NCI-H510A treated with DMSO at 0.1 percent for 48 hours (cell line): ENCODE measurements at places on chromosomes 3 and 15.

DNA sequence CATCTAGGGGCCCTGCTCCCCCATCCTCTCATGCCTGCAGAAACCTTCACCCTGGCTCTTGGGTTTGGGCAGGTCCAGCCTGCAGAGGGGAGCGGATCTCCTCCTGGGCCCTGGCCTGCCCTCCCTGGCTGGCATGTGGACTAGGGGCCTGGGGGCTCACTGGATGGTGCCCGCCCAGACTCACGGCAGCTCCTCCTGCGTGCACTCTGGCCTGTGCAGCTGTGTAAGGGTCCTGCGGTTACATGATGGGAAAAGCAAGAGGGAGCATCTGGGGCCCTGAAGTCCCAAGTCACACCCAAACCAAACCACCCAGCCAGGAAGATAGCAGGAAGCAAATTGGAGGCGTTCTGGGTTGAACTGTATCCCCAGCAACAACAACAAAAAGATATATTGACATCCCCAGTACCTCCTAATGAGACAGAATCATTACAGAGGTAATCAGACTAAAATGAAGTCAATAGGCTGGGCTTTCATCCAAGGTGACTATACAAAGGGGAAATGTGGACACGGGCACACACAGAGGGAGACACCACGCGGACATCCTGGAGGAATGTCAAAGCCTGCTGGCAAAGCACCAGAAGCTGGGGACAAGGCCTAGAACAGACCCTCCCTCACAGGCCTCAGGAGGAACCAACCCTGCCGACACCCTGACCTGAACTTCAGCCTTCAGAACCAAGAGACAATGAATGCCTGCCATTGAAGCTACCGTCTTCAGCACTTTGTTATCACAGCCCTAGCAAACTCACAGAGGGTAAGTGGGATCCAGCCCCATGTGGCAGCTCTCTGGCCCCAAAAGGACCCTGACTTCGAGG is 10.4 kb upstream of the CLK3 start:
- no peak for DNase-seq

DNA sequence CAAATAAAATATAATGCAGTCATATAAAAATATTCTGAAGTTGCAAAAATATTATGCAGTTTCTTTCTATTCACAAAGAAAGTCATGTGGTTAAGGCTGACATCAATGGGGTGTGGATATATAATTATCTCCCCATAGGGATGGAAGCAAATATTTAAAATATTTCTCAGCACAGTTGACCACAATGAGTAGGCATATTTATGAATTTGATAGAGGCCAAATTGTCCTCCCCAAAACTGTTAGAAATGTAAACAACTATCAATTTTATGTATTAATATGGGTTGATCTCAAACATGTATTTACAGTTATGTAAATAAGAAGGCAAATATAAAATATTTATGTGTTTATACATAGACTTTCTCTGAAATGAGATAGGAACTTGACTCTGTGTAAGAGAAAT is 246.0 kb upstream of the CBLB start:
- no peak for DNase-seq

DNA sequence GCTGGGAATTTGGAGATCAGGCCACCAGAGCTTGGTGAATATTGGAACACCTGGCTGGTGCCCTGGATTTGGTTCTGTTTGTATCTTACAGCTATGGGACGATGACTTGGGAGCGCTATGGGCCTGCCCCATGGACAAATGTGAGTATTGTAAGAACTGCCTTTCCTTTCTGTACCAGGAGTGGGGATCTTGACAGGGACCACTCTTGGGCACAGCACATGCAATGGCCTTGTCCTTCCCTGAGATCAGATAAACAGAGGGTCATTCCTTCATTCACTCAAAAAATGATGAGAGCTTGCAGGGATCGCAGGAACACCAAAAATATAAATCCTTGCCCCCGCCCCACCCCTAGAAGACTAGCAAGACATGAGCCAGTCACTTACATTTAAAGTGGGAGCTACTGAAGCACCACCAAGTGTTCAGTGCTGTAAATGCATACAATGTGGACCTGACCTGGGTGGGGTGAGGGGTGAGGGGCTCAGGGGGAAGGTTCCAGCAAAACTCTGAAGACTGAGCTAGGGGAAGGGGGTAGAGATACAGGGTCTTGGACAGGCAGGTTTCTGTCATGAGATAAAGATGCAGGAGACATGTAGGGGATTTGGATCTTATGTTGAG is 2.7 kb upstream of the CRELD1 start:
- DNase-seq = no peak

- DNase-seq = no peak
These were observed 251.9 kb downstream of the CDIN1 start for GRCh38 chr15:36831125-36831903.

- no peak for DNase-seq
These were observed 9.2 kb upstream of the ACSBG1 start for GRCh38 chr15:78243491-78243941.

DNA sequence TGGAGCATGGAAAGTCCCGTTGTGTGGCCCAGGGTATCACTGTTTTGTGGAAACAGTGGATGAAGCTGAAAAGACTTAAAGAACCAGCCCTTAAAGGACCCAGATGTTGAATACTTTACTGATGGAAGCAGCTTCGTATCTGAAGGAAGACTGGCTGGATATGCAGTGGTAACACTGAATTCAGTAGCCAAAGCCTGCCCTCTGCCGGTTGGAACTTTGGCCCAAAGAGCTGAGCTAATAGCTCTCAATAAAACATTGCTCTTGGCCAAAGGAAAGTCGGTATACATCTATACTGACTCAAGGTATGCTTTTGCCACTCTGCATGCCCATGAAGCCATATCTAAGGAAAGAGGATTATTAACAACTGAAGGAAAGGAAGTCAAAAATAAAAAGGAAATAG is 885.4 kb downstream of the PDCD6IP start:
- DNase-seq = peak; percentile 43

GRCh38 chr3:127783642-127784160 is 38.6 kb downstream of the MGLL start:
- peak; percentile 24 for DNase-seq

- no peak for DNase-seq
These were observed 8.4 kb downstream of the SNX4 start for GRCh38 chr3:125511420-125512118.

- DNase-seq = no peak
These were observed 9.7 kb downstream of the APH1B start for GRCh38 chr15:63287109-63287508.
